ENCODE measurements at places on chromosomes 2 and 18.

GRCh38 chr2:213227458-213227857, 56.8 kb upstream of the SPAG16 start:
- no peak for DNase-seq

GRCh38 chr18:74901362-74902146, 303.9 kb downstream of the ZNF407 start:
- DNase-seq, result no peak

GRCh38 chr2:209577376-209578357, 153.8 kb downstream of the MAP2 start:
- no peak for DNase-seq

DNA sequence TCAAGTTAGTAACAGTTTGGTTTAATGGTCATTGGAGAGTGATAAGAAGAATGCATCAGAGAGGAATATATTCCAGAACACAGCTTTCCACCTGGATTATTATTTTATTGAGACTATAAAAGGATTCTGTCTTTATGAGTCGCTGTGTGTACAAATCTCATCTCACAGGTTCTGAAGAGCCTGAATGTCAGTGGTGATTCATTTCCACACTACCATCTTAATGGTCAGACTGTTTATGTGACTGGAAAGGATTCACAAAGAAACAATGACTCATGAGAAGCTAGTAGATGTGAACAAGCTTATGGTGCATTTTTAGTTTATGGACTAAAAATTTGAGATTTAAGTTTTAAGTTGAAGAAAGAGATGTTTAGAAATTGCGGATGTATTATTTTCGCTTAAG, 685.4 kb upstream of the NRXN1 start:
- DNase-seq, result no peak

DNA sequence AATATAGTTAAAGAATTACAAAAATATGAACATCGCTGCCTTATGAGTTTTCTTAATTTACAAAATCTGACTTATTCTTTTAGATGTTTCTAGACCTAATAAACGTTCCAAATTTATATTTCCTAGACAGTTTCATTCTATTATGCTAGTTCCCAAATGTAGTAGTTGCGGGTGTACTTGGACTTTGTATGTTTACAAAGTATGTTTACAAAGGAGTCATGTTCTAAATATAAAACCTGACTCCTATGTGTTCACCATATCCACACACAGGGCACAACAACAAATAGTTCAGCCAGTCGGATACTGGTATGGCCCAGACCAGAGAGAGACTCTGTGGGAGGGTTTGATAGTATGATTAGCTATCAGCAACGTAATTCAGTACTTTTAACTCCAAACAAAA, 230.7 kb downstream of the KCNH7 start:
- no peak for DNase-seq

DNA sequence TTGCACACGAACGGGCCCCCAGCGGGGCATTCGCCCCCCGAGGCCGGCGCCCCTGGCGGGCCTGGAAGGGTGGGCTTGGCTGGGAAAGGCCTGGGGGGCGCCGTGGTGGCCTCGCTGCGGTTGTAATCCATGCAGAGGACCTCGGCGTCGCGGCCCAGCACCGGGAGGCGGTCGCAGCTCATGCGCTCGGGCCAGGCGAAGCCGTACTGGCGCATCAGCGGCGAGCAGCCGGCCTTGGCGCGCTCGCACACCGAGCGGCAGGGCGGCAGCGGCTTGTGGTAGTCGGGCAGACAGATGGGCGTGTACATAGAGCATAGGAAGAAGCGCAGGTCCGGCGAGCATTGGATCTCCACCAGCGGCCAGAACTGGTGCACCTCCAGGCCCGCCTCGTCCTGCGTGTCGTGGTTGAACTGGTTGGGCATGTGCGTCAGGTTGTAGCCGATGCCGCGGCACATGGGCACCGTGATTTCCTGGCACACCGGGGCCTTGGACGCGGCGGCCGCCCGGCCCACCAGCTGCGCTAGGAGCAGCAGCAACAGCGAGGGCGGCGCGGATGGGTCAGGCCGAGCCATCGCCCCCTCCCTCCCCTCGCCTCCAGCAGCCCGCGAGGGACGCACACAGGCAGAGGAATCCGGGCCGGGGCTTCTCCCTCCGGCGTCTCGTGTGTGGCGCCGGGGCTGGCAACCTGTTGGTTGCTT, 1.4 kb downstream of the FZD5 start:
- DNase-seq, result peak; percentile 64

- DNase-seq, result no peak
Measured at GRCh38 chr2:241695651-241696050, 6.2 kb upstream of the ING5 start.

GRCh38 chr2:223952280-223952968, 4.8 kb upstream of the MRPL44 start:
- no peak for DNase-seq

- DNase-seq, result no peak
Measured at GRCh38 chr2:177598326-177599138, 206.0 kb downstream of the AGPS start.

DNA sequence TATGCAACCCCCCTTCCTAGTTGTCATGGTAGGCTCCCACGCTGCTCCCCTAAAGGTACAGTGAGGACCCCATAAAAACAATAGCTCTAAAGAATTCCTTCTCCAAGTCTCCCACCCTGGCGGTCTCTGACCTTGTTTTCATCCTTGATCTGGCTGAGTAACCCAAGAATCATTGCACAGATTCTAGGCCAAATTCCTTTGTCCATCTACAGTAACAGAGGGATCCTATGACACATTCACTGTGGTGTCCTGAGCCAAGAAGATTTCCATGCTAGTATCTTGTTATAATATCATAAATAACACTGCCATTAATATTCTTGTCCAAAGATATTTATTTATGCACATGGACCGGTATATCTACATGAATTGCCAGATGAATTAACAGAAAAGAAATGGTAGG, 240.2 kb downstream of the CYP26B1 start:
- DNase-seq, result no peak

DNA sequence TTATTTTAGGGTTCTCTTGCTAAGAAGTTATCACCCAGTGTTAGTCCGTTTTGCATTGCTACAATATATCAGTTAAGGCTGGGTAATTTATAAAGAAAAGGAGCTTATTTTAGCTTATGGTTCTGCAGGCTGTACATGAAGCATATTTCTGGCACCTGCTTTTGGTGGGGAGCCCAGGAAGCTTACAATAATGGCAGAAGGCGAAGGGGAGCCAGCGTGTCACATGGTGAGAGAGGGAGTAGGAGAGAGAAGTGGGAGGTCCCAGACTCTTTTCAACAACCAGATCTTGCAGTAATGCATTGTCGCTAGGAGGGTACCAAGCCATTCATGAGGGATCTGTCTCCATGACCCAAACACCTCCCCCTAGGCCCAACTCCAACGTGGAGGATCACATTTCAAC, 688.8 kb upstream of the PIK3C3 start:
- no peak for DNase-seq

DNA sequence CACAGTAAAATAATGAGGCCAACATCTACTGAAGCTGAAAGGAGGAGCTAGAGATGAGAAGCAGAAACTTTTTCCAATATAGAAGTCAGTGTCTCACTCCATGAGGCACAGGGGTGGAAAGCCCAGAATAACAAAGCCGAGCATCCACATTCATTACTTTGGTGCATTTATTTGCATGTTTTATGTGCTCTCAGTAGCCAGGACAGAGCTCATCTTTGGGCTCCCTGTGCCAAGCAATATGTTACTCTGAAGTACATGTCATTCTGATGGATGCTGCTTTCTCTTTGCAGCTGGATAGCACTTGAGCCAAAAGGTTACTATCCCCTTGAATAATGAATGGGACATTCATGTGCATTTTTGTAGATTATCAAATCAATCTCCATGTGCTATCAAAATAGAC, 338.6 kb upstream of the SOX11 start:
- no peak for DNase-seq

- no peak for DNase-seq
Measured at GRCh38 chr18:79423211-79424007, 27.7 kb downstream of the NFATC1 start.

GRCh38 chr2:43228756-43229659, 2.6 kb upstream of the ZFP36L2 start:
- no peak for DNase-seq

DNA sequence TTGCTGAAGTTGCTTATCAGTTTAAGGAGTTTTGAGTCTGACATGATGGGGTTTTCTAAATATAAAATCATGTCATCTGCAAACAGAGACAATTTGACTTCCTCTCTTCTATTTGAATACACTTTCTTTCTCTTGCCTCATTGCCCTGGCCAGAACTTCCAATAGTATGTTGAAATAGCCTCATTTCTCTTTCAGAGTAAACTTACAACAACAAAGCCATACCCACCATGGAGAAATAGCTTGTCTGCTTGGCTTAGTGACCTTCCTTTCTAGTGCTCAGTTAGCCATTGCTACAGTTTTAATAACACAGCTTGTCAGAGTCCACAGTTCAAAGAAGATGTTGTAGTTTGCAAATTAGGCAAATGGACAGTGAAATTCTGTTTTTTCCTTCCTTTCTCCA, 228.0 kb downstream of the ETAA1 start:
- DNase-seq, result no peak

GRCh38 chr2:233542507-233542906, 24.1 kb downstream of the USP40 start:
- DNase-seq, result no peak

DNA sequence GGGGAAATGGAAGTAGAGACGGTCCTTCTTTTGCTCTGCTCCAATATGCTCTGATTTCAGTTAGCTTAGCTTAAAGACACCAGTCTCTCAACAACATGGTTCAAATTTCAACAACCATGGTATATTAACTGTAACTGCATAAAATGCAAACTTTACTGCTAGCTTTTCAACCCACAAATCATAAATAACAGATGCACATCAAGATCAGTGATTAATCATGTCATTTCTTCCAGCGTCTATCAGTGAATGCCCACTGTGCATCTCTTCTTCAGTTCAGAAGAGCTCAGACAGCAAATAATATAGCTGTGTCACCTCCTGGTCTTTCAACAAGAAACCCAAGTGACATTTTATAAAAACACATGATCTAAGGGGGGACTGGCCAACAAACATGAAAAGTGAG, 12.6 kb downstream of the PECR start:
- no peak for DNase-seq

- DNase-seq, result no peak
Measured at GRCh38 chr2:190976521-190976920, 37.5 kb downstream of the STAT1 start.

- DNase-seq, result no peak
Measured at GRCh38 chr18:70334264-70334663, 45.4 kb downstream of the SOCS6 start.

DNA sequence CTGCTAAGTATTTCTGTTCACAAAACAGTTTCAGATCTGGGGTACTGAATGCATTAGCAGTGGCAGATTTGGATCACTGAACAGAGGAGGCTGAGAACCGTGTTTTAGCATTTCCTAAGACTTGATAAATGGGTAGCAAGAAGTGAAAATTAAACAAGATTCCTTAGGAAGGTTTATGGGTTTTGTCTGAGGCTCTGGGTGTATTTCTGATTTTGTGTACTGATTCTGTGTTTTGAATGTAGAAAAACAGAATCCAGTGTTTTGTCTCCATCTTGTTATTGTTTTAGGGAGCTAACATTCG, 1.4 kb downstream of the FAM117B start:
- no peak for DNase-seq

DNA sequence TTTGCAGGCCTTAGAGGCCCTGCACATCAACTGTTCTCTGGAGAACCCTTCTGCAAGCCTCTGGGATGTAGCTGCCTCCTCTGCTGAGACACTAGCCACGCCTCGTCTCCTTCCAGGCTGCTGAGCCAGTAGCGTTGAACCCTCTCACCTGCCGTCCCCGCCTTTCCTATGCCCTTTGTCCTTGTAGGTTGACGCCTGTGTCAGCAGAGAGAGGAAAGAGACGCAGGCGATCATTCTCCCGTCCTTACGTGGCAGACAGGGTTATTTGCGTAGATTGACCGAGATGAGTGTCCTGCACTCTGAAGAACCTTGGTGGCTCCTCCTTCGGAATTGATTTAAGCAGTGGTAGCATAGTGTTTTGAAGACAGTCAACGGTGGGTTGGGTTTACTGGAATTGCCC, 27.8 kb downstream of the ID2 start:
- no peak for DNase-seq

DNA sequence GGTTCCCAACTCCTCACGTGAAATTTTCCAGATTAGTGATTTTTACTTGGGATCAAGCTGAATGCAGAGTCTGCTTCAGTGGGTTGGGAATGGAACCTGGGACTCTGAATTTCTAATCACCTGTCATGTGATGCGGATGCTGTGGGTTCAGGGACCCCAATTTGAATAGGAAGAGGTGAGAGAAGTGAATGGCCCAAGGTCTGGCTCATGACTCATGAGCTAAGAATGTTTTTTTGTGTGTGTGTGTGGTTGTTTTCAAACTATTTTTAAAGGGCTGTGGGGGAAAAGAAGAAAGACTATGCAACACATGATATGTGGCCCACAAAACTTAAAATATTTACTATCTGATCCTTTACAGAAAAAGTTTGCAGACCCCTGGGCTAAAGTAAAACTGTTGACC, 108.5 kb upstream of the CYRIA start:
- no peak for DNase-seq

- DNase-seq, result no peak
Measured at GRCh38 chr18:64097497-64097896, 51.4 kb downstream of the LINC00305 start.

DNA sequence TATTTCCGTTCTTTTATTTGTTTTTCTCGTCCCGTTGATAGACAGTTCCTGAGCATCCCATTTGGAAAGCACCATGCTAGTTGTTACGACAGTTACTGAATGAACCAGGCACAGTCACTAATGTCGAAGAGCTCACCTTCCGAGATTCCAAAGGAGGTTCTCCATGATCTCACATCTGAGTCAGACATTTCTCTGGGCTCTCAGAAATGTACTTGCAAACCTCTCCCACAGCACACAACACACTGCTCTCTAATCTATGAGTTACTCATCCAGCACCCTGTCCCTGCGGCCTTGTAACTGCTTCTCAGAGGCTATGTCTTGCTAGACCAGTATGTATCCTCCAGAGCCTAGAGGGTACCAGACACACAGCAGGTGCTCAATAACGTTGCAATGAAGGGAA, 174.7 kb downstream of the DNER start:
- DNase-seq, result no peak

DNA sequence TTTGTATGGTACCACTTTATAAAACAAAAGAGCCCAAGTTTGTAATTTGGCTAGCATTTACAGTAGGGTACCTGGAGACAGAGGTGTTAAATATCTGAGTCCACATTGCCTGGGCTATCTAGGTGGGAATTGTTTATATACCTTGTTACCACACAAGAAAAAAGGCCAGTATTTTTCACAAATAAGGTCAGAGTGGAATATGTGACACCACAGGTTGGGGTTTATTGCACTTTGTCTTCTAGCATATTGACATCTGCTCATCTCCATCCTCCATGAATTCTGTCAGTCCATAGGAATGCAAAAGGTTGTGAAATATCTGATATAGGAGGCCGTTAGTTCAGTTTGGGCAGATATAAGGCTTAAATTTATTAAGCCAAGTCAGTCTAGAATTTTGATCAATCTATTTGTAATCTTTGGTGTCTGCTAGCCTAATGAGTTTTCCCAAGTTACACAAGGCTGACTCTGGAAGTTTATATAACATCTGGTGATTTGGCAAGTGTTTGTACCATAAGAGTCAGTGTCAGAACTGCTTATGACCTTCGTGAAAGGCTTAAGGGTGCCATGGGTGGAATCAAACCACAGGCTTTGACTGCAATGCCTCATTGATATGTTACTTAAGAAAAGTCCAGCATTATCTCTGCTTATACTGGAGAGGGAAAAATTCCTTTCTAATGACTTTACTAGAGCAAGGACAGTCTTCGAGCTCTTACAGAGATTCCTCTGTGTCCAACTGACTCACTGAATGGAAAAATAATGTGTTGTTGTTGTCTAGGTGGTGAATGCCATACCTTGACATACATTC, 11.3 kb upstream of the DPP4 start:
- no peak for DNase-seq

- no peak for DNase-seq
Measured at GRCh38 chr2:223503746-223504145, 98.4 kb downstream of the SCG2 start.
